Motor neuron (in vitro differentiated cells): ENCODE measurements at places on chromosomes 4 and X.
A peak's percentile ranks its signal among the peaks of the same experiment; 100 is the strongest.

DNA sequence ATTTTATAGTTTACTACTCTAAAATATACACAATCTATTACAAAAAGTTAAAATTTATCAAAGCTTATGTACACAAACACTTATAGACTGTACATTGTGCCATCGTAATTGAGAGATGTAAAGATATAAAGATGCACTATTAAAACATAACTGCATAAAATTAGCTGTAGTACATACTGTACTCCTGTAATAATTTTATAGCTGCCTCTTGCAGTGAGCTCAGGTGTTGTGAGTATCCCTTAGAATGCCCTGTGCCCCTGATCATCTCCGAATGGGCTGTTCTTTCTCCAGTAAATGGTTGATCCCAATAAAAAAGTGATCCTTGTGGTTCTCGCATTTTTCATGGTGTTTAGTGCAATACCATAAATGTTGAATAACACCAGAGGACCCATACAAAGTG is 101.2 kb downstream of the TMEM164 start:
- no peak for ATAC-seq

DNA sequence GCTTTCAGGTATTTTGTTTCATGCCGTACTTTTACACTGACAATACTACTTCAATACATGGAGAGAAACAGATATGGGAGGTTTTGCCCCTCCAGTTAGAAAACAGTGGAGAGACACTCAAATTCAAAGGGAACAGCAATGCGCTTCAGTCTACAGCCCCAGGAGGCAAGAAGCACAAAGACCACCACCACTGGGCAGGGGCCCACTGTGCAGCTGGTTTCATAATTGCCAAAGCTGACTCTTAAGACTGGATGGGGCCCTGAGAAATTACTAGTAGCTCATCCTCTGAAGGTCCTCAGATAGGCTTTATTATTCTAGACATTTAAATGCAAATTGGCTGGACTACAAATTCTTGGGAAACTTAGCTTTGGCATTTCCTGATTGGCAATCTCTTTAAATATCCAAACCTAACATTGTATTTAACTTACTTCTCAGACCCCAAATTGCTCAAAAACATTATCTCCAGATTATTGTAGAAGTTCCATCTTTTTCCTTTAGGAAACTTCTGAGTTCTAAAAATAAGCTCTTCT is 85.9 kb upstream of the GPR34 start:
- no peak for ATAC-seq

DNA sequence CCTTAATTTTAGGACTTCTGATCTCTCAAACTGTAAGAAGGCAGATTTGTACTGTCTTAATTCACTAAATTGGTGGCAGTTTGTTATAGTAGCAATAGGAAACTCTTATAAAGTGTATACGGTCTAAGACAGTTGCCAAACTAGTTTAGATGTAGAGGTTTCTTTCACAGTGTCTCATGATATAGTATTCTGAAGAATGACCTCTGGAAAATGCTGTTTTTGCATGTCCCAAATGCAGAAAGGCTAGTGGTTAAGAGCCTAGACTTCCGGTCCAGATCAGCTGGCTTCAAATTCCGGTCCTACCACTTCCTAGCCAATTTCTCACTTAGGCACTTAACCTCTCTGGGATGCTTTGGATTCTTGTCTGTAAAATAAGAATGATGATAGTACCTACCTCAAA is 538.5 kb downstream of the CENPC start:
- ATAC-seq: no peak

- no peak for ATAC-seq
These were observed 660.6 kb upstream of the TENM3 start for GRCh38 chr4:181582595-181582994.

DNA sequence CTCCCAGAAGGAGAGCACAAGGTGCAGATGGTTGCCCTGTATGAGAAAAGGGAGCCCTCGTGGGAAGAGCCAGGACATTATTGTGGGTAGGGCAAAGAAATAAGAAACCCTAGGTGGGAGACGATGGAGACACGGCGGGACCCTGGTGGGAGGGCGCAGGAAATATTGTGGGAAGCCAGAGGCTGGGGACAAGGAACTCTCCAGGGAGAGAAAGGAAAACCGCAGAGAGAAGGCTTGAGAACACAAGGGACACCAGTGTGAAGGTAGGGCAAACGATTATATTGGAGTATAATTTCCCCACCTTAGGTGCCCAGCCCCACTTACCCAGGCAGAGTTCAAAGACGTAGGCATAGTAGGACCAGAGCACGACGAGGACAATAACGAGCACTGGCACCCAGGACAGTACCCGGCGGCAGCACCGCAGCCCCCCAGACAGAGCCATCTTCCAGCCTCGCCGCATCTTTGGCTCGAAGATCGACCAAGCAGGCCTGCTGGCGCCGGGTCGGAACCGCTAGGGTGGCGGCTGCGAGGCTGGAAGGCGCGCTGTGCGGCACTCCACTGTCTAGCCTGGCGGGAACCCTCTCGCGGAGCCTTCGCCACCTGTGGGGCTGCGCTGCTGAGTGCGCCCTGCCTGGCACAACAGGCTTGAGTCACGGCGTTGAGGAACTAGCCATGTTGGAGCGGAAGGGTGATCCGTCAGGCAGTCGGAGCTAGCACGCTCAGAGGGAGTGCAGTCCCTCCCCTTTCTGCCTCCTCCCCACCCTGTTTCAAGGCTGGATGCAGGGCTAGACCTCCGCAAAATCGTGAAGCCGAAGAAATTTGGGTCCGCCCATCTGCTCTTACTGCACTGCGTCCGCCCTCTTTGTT is at the start of gene ZDHHC15:
Gene ZDHHC15 (minus strand): TSS at position 473 of the 867 bp plus-strand sequence. CDS start 13 bp downstream, at position 460.
- peak; percentile 97 for ATAC-seq

DNA sequence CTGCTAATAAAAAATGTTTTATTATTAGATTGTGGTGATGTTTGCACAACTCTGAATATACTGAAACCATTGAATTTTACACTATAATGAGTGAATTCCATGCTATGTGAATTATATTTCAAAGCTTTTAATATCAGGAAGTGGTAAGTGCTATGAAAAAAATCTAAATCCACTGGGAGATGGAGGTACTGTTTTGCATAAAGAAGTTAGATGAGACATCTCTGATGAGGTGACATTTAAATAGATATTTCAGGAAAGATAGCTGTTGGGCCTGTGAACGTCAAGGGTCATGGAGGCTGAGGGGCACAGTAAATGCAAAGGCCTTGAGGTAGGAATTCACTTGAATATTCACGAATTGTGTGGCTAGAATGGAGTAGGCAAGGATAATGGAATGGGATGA is 12.3 kb downstream of the DCUN1D4 start:
- ATAC-seq: no peak

DNA sequence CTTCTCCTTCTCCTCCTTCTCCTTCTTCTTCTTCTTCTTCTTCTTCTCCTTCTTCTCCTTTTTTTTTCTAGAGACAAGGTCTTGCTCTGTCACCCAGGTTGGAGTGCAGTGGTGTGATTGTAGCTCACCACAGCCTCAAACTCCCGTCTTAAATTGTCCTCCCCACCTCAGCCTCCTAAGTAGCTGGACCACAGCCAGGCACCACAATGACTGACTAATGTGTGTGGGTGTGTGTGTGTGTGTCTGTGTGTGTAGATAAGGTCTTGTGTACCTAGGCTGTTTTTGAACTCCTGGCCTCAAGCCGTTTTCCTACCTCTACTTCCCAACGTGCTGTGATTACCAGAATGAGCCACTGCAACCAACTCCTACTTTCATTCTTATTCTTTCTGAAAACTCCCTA is 390.9 kb downstream of the ADAM29 start:
- ATAC-seq: no peak

- ATAC-seq: no peak
These were observed 152.8 kb upstream of the ARSJ start for GRCh38 chr4:114132199-114132598.

GRCh38 chrX:74509989-74510388 is 88.7 kb downstream of the SLC16A2 start:
- no peak for ATAC-seq

DNA sequence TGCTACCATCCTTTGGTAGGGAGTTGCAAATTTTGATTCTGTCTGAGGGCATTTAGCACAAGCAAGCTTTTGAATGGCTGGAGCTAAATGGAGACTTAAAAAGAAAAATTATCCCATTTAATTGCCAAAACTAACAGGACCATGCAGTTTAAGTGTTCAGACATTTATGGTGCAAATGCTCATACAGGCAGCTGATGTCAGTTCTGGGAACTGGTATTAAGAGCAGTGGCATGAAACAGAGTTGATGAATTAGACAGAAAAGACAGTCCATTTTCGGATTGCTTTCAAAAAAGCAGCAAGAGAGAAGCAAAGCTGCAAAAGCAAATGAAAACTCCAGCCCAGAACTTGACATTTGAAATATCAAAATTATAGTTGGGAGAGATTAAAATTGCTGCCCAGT is 1.3 kb downstream of the SCRG1 start:
- peak; percentile 19 for ATAC-seq

DNA sequence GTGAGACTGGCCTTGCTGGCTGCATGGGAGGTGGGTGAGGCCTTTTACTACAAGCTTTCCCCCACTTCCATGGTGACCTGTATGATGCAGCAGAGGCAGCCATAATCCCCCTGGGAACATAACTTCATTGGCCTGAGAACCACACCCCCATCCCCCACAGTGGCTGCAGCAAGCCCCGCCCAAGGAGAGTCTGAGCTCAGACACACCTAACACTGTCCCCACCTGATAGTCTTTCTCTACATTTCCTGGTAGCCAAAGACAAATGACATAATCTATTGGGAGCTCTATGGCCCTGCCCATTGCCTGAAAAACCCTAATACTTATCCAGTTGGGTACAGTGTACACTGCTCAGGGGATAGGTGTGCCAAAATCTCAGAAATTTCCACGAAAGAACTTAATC is 62.6 kb downstream of the GLUD2 start:
- ATAC-seq: no peak

DNA sequence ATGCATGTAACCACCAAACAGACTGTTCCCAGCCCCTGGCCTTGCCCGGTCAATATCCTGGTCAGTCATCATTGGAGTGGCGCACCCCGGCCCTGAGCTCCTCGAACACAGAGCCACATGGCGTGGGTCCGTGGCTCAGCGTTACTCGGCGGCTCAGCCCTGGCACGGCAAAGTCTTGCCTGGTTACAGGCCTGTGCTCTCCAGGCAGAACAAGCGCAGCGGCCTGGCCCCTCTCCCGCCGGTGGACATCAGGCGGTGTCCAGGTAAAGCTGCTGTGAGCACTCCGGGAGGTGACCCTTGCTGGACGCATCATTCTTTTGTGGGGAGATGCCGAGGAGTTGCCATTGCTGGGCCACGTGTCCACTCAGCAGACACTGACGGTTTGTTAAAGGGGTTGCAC is 6.1 kb upstream of the UVSSA start:
- ATAC-seq: no peak

DNA sequence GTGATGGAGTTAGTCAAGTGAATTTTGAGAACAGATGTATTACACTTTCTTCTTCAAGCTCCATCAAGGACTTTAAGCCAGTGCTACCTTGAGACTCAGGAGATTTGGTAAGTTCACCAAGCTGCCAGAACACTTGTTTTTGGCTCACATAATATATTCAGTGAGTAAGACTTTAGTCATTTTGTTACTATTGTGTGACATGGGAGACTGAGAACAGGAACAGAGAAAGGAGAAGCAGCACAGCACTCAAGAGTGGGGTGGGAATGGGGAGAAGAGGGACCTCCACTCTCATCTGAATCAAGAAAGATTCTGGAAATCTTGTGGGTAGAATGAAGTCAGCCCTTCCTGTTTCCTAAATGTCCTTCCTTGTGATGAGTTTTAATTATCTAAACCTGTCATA is 87.3 kb upstream of the TET2 start:
- no peak for ATAC-seq

DNA sequence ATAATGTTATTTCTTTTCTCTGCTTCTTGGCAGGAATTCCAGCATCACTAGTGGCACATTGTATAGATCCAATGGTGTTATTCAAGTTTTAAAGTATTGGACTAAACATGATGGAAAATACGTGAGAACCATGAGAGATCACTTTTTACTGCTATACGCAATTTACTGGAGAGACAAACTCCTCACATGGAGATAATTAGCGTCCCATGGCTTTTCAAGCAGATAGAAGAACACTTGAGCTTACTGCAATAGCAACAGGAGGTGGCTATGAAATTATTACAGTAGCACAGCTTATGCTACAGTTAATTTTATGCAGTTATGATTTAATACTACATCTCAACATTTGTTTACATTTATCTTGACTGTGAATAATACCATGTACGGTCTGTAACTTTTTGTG is 11.9 kb upstream of the TMEM185A start:
- no peak for ATAC-seq

GRCh38 chrX:30830326-30830943 is 58.6 kb downstream of the TAB3 start:
- no peak for ATAC-seq

GRCh38 chr4:72352711-72353110 is 216.3 kb downstream of the ADAMTS3 start:
- ATAC-seq: peak; percentile 97

GRCh38 chr4:109191216-109191615 is 111.2 kb downstream of the COL25A1 start:
- no peak for ATAC-seq

- ATAC-seq: no peak
These were observed 111.2 kb downstream of the ARAP2 start for GRCh38 chr4:36133086-36133485.

GRCh38 chrX:17298564-17298963 is 76.4 kb upstream of the NHS start:
- ATAC-seq: no peak

DNA sequence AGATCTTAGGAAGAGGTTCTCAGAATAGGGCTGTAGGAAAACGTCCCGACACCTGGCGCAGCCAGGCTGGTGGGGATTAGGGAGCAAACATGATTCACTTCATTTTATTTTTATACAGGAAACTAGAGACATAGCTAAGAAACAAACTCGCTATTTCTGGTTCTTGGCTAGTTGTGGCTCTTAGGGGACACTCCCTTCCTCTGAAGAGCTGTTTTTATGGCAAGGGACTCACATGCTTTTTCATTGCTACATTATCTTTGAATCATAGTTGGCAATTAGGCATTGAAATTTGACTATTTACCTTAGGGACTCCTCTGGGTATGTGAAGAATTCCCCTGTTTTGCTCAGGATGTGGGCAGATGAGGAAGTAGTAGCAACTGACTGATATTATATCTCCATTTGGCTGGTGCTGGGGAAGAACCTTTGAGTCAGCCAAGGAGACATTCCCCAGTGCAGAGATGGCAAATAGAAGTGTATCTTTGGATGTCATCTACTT is 174.5 kb downstream of the SMIM20 start:
- no peak for ATAC-seq

DNA sequence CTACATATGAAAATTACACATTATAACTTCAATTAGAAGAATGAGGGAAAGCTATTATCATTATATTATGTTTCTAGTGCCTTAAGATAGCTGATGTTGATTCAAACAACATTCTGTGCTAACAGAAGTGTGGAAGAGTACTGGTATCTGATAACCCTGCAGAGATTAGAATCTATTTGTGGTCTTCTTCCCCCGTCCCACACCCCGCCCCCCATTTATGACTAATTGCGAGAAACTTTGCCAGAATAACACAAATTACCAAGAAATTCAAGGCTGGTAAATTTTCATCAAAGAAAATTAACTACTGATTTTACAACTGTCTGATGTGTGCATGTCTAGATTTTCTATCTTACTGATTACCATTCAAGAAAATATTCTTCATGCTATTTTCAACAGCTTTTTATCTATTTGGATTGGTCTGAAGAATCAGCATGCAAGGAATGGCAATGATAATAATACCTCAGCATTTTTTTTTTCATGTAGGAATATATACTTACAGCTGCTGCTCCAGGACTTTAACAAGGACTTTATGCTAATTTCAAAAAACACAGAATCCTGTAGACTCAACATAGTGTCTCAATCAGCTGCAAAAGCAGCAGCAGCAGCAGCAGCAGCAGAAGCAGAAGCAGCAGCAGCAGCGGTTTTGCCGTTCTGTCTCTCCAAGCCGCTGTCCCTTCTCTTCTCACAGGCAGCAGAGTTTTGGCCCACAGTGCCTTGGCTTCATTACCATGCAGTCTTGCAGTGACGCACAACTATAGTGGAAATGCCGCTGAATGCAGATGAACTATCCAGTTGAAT is 126.7 kb downstream of the FRYL start:
- peak; percentile 92 for ATAC-seq
